ENCODE measurements at places on chromosomes 5 and 9. TPM values are rescaled to one million over a fixed set of nuclear protein-coding genes. Genes with fewer than 3 reads are reported as not detected.

ECM2 gene
- 7.2 TPM for total RNA-seq

CYLC2 gene
- not detected for total RNA-seq

PCDHGA9 gene
- 3.8 TPM for total RNA-seq

ADAMTS2 gene
- 36.8 TPM for total RNA-seq

CSF1R gene
- under 0.01 TPM for total RNA-seq

PFN3 gene
- not detected for total RNA-seq

PCDHGA1 gene
- 1.3 TPM for total RNA-seq

PCDHGA5 gene
- total RNA-seq: 1.6 TPM

CAMK4 gene
- total RNA-seq: 3.5 TPM

CCL21 gene
- not detected for total RNA-seq

SPEF2 gene
- 1.2 TPM for total RNA-seq

SPATA31C1 gene
- total RNA-seq: not detected

CDK5RAP2 gene
- 22.9 TPM for total RNA-seq

GABRA1 gene
- total RNA-seq: not detected

WDR31 gene
- total RNA-seq: 2.8 TPM

SLC36A3 gene
- total RNA-seq: not detected

RBM27 gene
- total RNA-seq: 16.5 TPM

FAM151B gene
- total RNA-seq: 3.9 TPM

IFNK gene
- not detected for total RNA-seq

GRAMD2B gene
- total RNA-seq: 8.0 TPM

CARTPT gene
- total RNA-seq: not detected
